ENCODE measurements at places on chromosomes 5 and 9.

GRCh38 chr9:115930472-115930871 is 223.1 kb upstream of the PAPPA start:
- DNase-seq = no peak

- peak; percentile 56 for DNase-seq
These were observed 169.2 kb upstream of the SLC30A5 start for GRCh38 chr5:68924481-68925145.

GRCh38 chr9:1044643-1045042 is 5.5 kb upstream of the DMRT2 start:
- peak; percentile 72 for DNase-seq

GRCh38 chr9:134487066-134487710 is 154.4 kb upstream of the COL5A1 start:
- DNase-seq = no peak

- peak; percentile 47 for DNase-seq
These were observed 20.5 kb upstream of the GLRX start for GRCh38 chr5:95842854-95843544.

GRCh38 chr9:5089737-5090136 is 95.7 kb downstream of the INSL6 start:
- no peak for DNase-seq

GRCh38 chr5:123585871-123586270 is 73.9 kb downstream of the CSNK1G3 start:
- DNase-seq = peak; percentile 15

GRCh38 chr5:117084067-117084466 is 509.4 kb upstream of the SEMA6A start:
- DNase-seq = no peak

DNA sequence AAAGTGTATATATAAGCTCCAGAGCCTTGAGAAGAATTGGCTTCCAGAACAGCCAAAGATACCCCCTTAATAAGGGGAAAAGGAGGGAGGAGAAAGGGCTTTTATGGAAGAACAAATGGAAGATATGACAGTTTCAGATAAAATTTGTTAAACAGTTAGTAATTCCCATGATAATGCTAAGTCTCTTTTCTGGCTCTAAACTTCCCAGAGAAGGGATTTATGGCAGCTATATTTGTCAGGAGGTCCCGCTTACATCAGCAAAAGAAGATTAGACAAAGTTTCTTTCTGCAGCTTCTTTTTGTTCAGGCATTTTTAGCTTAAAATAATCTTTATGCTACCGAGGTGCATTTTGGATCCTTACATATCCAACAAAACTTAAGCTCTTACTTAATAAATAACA is 14.3 kb upstream of the SLC36A3 start:
- no peak for DNase-seq

- DNase-seq = no peak
These were observed 9.4 kb upstream of the DELE1 start for GRCh38 chr5:141914199-141914743.

GRCh38 chr5:113325054-113325453 is 109.7 kb downstream of the TSSK1B start:
- no peak for DNase-seq

DNA sequence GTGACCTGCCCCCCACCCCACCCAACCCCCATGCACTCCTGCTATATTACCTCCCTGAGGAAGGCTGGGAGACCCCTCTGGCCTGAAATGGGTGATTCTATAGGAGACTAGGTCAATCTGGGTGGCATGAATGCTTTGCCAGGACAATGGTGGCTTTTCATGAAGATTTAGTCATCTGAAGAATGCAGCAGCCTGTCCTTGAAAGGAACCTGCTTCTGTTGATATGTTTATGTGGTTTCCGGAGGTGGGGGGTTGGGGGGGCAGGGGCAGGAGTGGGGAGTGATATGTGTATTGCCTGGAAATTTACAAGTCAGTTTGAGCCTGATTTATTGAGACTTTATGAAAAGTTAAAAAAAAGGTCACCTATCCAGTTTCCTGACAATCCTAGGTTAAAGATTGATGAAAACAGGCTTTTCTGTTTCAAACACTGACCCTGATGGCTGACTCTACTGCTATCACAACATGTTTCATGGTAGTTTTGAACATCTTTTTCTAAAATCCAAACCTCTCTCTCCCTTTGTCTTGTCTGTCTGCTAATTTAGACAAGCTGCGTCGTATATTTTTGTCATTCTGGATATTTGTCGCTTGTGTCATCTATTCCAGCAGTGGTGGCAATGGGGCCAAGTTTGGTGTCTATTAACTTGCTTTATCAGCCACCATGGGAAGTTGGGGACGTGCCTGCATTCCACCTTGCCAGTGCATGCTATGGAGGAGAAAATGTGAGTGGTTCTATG is 153.7 kb upstream of the EGFLAM start:
- no peak for DNase-seq

- DNase-seq = peak; percentile 88
These were observed 96.2 kb upstream of the ARAP3 start for GRCh38 chr5:141778206-141778605.

DNA sequence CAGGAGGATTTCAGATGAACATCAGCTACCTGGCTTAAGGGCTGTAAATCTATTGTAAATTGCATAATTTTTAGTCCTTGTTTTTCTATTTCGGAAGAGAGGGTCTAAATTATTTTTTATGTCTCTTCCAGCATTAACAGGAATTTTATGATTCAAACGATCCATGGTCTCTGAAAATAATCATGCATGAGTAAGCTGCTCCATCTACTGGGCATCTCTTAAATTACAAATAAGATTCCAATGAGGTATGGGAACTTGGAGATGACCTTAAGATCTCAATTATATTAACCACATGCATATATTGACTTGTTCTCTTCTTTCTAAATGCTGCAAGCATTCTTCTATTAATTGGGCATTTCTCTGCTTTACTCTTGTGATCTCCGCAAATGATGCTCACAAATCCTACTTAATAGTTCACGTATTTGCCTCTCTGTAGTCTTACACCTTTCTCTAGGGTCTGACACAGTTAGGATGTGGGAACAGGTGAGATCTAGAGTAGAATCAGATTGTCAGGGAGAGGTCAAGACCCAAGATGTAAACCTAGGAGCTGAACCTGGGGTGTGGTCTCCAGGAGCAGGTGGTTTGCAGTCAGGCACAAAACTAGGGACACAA is 86.9 kb downstream of the NUDT12 start:
- peak; percentile 65 for DNase-seq

- DNase-seq = peak; percentile 93
These were observed 1983.0 kb upstream of the C9orf72 start for GRCh38 chr9:29556317-29556716.

- DNase-seq = no peak
These were observed 4.7 kb downstream of the IFNA8 start for GRCh38 chr9:21413624-21414023.

- DNase-seq = peak; percentile 92
These were observed 188.0 kb upstream of the KLF9 start for GRCh38 chr9:70602321-70603019.

DNA sequence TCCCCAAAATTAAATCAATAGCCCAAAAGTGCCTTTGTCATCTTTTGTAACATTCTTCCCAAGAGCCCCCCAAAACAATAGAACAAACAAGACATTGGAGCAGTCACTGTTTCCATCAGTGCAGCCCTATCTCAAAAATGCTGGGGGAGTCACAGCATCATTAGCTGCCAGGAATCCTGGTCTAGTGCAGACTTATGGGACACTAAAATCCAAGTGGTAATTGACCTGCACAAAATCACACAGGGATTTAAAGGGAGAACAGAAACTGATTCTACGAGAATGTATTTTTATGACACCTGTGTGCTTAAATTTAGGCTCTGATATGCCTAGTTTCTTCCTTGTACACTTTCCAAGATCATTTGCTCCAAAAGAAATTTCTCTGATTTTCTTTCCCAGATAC is 172.9 kb downstream of the GLIS3 start:
- no peak for DNase-seq

DNA sequence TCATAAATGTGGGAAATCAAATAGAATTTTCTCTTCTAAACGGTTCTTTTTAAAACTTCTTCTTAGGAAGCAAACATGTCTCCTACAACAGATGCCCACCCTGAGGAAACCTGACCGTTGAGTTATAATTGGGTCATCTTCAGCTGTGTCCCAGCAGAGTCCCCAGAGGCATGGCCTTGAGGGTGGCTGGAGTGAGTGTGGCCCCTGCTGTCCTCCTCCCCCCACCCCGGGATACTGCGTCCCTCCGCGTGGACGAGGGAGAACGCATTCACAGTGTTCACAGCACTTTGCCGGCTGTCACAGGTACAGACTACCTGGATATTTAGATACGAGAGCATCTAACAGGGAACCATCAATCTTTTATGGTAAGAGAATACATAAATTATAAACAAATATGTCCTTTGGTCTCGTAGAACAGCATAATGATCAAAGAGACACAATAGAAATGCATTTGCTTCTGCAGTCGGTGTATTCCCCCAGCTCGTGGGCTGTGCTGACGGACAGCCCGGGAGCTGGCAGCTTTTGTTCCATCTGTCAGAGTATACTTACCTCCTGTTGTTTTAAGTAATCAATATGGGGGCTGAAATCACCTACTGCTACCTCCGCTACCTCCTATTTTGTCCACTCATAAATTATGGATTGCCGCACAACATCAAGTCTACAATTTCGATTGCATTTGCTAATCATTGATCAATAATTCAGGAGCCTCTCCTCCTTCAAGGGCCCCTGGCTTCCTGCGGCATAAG is 214.7 kb downstream of the IRX2 start:
- DNase-seq = no peak

GRCh38 chr5:57446966-57447365 is 35.6 kb downstream of the ACTBL2 start:
- DNase-seq = no peak

- DNase-seq = no peak
These were observed 108.0 kb upstream of the TSLP start for GRCh38 chr5:110963495-110963894.

GRCh38 chr5:141051521-141051866 is 320 bp downstream of the PCDHB1 start:
- no peak for DNase-seq

- peak; percentile 51 for DNase-seq
These were observed 109.0 kb downstream of the DPYSL3 start for GRCh38 chr5:147400881-147401280.

- DNase-seq = no peak
These were observed 8.2 kb downstream of the SLC22A4 start for GRCh38 chr5:132302413-132302812.

GRCh38 chr9:131433302-131433854 is 39.5 kb downstream of the PRRC2B start:
- DNase-seq = no peak

DNA sequence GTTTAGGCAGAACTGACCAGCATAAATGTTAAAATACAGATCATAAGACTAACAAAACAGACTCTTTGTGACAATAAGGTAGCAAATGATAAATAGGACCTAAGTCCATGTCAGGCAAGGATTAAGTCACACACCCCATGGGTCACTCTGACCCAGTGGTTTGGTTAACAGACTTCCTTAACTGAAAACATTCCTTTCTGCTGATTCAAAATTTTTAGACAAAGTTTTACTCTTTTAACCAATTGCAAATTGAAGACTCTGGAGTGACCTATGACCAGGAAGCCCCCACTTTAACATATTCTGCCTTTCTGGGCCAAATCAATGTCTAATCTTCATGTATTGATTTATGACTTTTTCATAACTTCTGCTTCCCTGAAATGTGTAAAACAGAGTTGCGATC is 4.9 kb upstream of the NXNL2 start:
- DNase-seq = peak; percentile 82

GRCh38 chr5:1799110-1799601 is 481 bp downstream of the MRPL36 start:
- peak; percentile 43 for DNase-seq

- DNase-seq = peak; percentile 92
These were observed at the start of gene PHYHD1 for GRCh38 chr9:128920381-128921058. TSS of gene PHYHD1 (plus strand) at chr9:128920982. CDS start at chr9:128922324, 1,342 bp downstream.

DNA sequence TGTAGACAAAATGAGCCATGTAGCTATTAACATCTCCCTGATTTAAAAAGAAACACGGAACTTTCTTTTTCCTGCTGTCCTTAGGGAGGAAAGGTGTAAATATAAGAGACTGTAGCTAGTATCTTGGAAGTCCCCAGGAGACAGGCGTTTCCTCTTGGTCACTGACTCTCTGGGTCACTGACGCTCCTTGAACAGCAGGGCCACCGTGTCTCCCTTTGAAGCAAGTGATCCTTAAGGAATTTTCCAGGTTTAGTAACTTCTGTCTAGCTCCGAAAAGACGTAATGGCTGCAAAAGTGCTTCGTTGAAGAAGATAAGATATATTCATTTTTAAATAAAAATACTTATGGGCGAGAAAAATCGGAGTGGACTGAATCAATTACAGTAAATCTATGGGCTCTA is 745 bp upstream of the CLTA start:
- no peak for DNase-seq

DNA sequence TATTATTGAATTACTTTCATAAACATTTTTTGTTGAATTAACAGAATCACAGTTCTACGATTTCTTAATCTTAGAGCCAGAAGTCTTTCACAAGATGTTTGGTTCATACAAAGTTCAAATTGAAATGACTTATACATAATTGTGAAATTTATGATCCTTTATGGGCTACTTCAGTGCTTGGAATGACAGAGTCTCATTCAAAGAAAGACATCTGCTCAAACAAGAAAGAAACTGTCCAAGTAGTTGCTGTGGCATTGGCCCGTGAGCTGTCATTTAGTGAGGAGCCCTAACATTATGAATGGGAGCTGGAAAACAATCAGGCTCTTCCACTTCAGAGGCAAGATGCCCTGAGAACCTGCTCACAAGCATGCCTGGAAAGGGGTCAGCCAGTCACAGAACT is 63.4 kb downstream of the AUH start:
- peak; percentile 63 for DNase-seq

DNA sequence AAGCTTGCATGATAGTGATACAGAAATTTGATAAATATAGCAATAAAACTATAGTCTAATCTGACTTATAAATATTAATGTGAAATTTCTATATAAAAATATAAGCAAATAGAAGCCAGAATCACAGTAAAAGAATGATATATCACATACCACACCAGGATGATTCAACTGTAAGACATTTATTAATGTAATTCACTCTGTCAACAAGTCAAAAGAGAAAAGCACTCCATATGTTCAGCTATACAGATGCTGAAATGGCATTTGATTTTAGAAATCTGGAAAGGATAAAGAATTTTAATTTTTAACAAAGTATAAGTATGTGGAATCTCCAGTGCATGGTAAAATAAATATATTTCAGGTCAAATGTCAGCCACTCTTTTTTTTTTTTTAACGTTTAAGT is 372.4 kb downstream of the KCNN2 start:
- DNase-seq = no peak

DNA sequence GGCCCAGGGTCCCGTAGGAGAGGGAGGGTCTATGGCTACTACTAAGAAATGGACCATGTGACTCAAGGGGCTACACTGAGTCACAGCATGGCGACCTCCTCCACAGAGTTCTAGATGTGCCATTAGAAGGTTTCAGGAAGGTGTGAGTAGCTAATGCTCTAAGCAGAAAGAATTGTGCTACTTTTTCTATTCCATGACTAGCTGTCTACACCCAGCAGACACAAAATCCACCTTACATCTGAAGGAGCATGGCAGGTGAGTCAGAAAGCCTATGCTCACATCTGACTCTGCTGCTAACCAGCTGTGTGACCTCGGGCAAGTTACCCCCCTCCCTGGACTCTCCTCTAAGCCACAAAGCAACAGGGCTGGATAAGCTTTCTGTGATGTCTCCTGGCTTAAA is 14.4 kb upstream of the MEIKIN start:
- DNase-seq = no peak

GRCh38 chr5:66442951-66443445 is 153.2 kb upstream of the MAST4 start:
- DNase-seq = peak; percentile 31
